ENCODE measurements at places on chromosomes 12 and 14. TPM values are rescaled to one million over a fixed set of nuclear protein-coding genes. Genes with fewer than 3 reads are reported as not detected.

DNA sequence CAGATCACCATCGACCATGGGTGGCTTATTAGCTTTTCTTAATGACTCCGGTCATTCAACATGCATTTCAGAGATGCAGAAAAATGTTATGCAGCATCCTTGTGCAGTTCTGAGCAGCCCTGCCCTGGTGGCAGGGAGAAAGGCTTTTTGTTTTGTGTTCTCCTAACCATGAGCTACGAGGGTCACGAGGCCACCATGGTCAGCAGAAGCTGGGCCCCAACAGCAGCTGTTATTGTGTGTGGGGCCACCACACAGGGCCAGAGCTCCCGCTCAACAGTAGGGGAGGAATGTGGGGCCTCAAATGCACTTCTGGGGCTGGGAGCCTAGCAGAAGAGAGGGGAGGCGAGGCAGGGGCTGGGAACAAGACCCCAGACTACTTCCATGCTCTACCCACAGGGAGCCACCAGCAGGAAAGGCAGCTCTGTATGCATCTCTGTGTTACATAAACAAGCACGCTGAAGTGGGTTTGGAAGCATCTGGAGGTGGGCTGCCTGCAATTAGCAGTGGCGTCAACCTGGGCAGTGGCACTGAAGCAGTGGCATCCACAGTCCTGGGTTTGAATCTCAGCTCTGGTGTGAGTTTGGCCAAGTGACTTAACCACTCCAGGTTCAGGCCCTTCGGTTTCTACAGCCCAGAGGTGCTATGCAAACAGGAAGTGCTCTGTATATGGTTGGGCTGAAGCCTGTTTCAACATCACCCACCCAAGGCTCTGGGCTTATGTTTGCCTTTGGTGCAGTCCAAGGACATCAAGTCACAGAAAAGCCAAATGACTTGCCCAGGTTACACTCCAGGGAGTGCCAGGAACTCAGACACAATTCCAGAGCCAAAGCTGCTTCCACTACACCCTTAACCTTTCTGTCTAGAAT, 16.3 kb downstream of the GLTP start:
- no peak for DNase-seq

Gene TUBA1A
- total RNA-seq, result 1,067 TPM

- no peak for DNase-seq
Measured at GRCh38 chr12:93571925-93572711, at the start of gene SOCS2. Gene SOCS2 (plus strand): TSS chr12:93572675. CDS start chr12:93572898, 223 bp downstream.

Gene SLC6A12
- total RNA-seq, result not detected

Gene AMN
- total RNA-seq, result not detected

All from pulmonary artery endothelial cell (primary cell).